Stimulated activated naive CD8-positive, alpha-beta T cell treated with anti-CD3 and anti-CD28 coated beads, Interleukin-15, Interleukin-2, amounts not matched to agents 100 U/mL and 50 U/mL, for 24 hours (primary cell): ENCODE measurements at places on chromosomes 12 and 14.
A peak's percentile ranks its signal among the peaks of the same experiment; 100 is the strongest.

DNA sequence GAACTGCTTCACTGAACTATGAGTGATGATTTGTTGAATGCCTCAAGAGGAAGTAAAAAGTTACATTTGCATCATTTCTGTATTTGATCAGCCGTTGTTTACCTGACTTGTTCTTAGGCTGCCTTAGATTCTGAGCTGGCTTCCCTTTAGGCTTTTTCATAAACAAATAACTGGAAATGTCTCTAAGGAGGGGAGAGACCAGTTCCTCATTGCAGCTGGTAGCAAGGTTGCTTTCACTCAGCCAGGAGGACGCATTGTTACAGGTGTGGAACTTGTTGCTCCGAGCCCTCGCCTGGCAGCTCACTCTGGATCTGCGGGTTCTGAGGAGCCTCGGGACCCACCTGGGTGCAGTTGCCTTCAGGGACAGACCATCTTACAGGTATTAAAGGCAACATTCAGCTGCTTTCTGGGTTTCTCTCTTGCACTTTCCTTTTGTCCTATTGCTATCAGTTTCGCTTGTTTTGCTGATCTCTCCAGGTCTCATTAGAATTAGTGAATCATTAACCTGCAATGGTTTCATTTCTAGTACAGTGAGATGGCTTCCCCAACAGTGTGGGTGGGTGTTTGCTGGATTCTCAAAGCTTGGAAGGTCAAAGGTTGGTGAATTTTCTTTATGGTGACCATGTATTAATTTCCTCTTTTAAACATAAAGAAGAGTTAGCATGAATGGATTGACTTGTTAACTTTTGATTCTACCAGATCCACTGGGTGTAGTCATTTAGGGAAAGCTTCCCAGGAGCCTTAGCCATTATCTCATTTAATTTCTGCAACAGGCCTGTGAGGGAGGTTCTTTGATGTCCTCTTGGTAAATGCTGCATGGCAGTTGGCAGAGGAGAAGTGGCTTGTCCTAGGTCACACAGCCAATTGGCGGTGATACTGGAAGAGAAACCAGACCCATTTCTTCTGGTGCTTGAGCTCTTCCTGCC is at the start of gene PLEKHG7:
Gene PLEKHG7 (plus strand): TSS at position 236 of the 926 bp plus-strand sequence. CDS start 3,643 bp downstream, outside the sequence.
- DNase-seq = no peak

DNA sequence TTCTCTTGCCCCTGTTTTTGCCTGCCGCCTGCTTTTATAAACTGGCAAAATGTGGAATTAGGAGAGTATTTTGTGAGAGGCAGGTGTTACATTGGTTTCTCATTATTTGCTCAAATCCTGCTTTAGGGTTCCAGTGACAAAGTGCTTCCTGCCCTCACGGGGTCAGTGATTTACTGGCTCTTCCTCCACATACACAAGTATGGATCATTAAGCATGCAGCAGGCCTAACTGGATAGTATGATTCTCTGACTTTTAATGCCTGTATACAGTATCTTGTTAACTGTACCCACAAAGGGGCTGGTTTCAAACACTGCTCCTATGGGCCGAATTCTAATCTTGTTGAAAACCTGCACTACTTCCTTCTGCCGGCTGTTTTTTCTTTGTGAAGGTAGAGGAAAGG is 63.2 kb downstream of the PTCSC3 start:
- DNase-seq = no peak

GRCh38 chr14:55938249-55938791 is 179.9 kb upstream of the PELI2 start:
- DNase-seq = no peak

GRCh38 chr12:12561371-12562015 is 1.2 kb downstream of the DUSP16 start:
- peak; percentile 56 for DNase-seq

GRCh38 chr14:95250936-95251335 is 68.8 kb downstream of the CLMN start:
- DNase-seq = no peak

DNA sequence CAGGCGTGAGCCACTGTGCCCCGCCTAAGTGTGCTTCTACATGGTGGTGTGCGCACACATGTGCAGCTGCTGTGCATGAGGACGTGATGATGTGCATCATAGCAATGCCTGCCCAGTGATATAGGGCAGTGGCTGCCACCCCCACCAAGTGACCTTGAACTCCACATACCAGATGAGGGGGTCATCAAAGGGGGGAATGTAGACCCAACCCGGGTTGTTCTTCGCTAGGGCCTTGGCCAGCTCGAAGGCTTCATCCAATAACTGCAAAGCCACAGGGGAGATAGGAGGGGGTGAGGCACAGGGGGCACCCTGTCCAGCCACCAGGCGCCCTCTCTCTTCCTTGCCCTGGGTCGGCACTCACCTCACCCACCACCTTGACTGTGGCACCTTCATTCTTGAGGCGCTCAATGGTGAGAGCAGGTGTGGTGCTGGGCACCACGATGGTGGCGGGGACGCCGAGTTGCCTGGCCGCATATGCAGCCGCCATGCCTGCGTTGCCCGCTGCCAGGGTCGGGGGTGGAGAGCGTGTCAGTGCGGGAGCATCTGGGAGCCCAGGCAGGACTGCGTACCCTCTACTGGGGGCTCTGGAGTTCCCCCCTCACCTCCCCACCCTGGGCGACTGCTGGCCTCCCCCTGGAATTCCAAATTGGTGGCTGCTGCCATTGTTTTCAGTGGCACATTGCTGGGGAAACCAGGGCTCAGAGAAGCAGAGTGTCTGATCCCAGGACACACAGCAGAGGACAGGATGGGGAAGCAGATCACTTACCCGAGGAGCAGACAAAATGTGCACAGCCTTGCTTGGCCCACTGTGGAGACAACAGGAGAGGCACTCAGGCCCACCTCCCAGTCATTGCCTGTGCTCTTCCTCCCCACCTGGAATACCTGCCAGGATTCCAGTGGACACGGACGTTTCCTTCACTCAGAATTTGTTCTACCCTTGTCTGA is 5.1 kb downstream of the SDS start:
- no peak for DNase-seq

- DNase-seq = no peak
Measured at GRCh38 chr12:31298922-31299321, 27.0 kb downstream of the SINHCAF start.

DNA sequence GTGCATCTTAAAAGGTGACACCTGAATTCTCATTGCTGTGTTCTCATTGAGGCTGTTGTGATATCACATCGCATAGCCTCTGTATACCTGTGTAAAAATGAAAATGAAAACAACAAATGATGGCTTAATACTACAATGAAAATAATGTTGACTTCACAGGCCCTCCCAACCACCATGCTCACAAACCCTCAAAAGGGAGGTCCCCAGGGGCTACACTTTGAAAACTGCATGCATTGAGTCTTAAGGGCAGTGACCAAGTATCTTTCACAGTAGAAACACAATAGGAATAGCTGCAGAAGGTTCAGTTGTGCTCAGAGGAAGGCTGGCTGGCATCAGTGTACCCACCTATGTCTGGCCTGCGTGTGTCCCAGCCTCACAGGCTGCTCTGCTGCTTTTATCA is 27.6 kb upstream of the KCNK13 start:
- no peak for DNase-seq

DNA sequence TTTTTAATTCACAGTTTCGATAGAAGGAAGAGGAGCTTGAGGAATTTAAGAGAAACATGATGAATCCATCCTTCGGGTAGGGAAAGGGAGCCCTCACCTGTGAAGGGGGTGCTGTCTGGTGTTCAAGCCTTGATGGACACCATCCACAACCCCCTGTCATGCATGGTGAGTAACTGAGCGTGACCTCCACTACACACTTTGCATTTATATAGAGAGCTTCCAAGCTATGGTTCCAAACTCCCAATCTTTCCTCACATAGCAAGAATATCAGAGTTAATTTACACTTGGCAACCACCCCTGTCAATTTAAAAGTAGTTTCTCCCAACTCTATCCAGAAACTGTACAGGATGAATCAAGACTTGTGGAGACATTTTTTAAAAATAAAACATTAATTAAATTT is 13.1 kb upstream of the NID2 start:
- DNase-seq = no peak

GRCh38 chr12:91210144-91210543 is 27.5 kb upstream of the DCN start:
- no peak for DNase-seq

DNA sequence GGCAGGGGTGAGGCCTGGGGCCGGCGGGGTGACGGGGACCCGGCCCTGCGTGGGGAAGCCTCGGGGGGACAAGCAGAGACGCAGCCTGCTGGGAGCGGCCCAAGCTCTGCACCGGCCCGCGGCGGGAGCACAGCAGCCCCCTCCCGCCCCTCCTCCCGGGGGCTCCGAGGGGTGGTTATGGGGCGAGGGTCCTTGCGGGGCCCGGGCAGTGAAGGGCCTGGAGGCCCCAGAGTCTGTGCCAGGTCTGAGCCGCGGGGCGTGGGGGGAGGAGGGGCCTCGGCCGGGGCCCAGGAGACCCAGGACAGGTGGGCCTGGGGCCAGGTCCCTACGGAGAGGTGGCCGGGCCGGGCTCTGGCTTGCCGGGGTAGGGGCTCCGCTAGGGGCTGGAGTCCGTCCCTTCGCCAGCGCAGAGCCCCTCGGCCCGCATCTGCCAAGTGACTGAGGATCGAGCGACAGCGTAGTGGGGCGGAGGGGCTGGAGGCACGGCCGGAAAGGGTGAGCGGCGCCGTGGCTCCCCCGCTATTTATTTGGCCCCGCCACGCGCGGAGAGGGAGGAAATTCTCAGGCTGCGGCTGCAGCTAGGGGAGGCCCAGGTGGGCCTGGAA is 495 bp downstream of the TMEM121 start:
- no peak for DNase-seq

DNA sequence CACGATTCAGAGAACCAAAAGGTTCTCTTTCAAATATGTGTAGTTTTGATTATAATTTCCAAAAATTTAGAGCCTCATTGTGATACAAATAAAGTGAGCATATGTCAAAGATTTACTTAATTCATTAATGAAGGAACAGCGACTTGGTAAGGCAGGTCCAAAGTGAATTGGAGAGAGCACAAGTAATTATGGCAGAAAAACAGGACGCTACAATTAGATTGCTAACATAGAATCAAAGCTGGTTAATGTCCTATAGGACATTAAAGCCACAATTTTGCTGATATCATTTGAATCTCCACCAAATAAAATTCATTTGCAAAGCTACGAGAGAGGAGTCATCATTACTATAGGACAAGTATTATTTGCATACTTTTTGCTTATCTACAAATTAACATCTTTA is 164.2 kb downstream of the CCER1 start:
- DNase-seq = no peak

- DNase-seq = no peak
Measured at GRCh38 chr12:49413796-49414195, 46.5 kb downstream of the SPATS2 start.

DNA sequence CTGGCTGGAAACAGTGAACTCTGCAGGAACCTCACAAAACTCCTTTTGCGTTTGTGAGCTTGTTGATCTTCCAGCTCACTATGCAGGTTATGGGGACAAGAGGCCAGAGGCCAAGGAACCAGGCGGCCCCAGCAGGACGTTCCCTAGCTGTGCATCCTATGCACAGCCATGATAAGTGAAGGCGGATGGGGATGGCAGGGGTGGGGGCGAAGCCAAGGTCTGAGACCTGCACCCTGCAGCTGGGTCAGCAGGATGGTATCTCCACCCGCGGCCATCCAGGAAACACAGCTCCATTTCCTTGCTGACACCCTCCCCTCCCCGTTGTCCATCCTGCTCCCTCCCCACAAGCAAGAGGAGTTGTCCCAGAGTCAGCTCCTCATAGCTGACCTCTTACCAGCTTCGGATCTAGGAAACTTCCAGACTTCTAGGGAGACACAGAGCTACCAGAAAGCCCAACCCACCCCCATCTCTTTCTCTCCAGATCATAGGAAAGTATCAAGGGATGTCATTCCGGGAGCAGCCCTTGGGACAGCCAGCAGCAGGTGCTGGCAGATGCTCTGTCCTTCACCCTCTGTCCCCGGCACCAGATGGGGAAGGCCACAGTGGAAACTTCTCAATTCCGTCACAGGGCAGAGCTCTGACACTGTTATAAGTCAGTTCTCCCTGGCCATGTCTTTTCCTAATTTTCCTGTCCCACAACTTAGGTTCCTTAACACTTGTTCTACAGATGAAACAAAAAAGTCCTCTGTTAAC is 9.4 kb downstream of the ZBTB39 start:
- DNase-seq = no peak

DNA sequence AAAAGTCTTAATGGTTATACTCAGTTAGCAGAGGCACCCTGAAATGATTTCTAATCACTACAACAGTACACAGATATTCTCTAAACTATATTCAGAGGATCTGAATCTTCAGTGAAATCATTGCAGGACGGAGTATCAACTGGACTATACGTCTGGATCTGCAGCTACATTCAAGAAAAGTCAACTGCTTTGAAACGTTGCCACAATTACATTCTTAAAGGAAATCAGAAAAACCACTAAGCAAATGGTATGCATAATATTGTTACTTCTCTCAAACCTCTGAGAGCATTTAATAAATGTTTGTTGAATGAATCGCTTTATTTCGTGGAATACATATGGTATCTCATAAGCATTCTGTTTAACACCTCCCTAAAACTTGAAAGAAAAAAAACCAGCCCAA is 67.4 kb downstream of the MED13L start:
- no peak for DNase-seq

DNA sequence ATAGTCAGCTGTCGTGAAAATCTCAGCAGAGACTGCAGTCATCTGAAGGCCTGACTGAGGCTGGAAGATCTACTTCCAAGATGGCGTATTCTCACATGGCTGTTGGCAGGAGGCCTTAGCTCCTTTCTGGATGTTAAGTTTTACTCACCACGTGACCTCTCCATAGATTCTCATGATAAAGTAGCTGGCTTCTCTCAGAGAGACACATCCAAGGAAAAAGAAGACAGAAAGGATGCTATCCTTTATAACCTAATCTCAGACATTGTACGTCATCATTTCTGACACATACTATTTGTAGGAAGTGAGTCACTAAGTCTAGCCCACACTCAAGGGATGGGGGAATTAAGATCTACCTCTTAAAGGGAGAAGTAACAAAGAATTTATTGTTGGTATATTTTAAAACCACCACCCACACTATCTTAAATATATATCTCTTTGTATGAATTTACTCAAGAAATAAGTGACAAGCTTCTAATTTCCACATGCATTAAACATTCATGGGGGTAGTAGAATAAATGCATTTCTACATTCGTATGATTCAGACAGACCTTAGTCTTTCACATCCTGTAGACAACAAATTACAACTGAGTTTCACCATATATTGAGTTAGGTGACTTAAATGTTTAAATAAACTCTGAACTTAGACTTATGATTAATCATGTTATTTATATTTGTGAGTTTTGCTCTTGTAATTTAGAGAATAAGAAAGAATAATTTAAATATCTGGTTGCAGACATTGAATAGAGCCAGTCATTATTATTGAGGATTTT is 411.0 kb downstream of the LRIG3 start:
- DNase-seq = no peak

DNA sequence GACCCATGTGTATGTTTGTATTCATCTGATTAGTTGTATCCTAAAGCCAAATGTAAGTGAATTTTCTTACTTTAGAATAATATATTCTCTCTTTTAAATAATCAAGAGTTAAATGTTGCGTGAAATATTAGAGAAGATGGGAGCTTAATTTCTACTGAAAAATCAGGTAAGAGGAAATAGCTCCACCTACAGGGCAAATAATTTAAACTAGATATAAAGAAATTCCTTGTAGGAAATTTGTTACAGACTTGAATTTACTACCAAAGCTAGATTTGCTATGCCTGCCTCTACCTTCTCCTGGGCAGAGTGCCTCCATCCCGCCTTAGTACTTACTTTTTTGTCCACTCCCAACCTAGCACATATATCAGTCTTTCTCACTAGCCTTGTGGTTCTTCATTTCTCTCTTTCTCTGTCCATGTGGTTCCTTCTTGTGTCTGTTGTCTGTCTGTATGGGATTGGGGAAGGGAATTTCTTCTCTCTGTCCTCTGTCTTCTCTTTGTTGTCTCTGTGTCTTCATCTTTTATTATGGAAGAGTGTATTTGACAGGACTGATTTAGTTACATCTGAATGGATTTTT is 44.7 kb downstream of the PALS1 start:
- DNase-seq = no peak
